ENCODE measurements at places on chromosomes 5 and 9.

DNA sequence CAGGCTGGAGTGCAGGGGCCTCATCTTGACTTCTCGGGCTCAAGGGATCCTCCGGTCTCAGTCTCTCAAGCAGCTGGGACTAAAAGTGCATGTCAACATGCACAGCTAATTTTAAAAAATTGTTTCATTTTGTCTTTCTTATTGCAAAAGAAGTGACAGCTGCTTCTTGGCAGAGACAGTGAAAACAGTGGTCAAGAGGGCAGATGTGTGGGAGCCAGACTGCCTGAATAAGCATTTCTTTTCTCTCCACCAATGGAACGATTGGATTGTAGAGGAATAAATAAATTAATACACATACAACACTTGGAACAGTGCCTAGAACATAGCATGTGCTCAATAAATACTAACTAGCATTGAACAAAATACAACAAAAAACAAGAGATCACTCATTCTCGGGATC, 27.4 kb upstream of the KIF4B start:
- DNase-seq = no peak

- no peak for DNase-seq
Measured at GRCh38 chr5:16679863-16680262, 63.1 kb upstream of the RETREG1 start.

DNA sequence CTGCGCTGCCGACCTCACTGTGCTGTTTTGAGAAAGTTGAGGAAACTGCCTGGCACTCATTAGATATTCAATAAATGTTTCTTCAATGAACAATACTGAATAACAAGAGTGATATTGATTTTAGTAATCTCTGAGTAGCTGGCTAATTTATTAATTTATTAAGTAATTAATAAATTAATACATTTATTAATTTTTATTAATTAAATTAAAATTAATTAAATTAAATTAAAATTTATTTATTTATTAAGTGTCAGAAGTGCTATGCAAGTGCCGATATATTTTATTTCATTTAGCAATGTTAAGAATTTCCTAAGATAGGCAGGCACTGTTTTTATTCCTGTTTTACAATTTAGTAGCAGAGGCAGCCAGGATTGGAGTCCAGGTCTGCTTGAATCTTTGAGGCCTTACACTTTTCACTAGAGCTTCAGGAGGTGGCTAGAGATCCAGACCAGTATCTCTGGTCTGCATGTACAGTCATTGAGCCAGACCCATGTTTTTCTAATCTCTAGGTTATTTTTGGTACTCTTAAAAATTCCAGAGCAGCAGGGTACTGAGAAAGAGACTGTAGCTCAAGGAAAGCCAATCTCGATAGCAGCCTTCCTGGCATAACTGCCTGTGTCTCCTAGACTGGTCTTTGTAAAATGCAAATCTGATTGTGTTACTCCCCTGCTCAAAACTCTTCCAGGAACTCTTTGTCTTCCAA, 109.2 kb downstream of the ARHGEF28 start:
- DNase-seq = no peak

GRCh38 chr5:31776976-31777651, 138.2 kb downstream of the PDZD2 start:
- no peak for DNase-seq

DNA sequence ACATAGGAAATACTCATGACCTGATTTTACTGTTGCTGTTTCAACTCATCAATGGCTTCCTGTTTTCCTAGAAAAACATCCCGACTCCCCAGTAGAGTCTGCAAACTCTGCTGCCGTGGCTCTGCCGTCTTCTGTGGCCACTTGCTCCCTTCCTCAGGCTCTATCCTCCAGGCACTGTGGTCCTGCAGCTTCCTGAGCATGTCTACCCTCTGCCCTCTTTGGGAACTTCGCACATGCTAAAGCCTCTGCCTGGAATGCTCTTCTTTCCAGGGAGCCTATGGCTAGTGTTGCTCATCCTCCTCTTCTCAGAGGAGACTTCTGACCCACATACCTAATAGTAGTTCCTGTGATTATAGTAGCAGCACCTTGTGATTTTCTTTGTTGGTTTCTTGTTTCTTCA, 256.9 kb downstream of the MAN2A1 start:
- no peak for DNase-seq

GRCh38 chr9:126062158-126062886, 264.3 kb upstream of the MVB12B start:
- no peak for DNase-seq

- DNase-seq = peak; percentile 8
Measured at GRCh38 chr9:19180991-19181390, 49.5 kb upstream of the DENND4C start.

DNA sequence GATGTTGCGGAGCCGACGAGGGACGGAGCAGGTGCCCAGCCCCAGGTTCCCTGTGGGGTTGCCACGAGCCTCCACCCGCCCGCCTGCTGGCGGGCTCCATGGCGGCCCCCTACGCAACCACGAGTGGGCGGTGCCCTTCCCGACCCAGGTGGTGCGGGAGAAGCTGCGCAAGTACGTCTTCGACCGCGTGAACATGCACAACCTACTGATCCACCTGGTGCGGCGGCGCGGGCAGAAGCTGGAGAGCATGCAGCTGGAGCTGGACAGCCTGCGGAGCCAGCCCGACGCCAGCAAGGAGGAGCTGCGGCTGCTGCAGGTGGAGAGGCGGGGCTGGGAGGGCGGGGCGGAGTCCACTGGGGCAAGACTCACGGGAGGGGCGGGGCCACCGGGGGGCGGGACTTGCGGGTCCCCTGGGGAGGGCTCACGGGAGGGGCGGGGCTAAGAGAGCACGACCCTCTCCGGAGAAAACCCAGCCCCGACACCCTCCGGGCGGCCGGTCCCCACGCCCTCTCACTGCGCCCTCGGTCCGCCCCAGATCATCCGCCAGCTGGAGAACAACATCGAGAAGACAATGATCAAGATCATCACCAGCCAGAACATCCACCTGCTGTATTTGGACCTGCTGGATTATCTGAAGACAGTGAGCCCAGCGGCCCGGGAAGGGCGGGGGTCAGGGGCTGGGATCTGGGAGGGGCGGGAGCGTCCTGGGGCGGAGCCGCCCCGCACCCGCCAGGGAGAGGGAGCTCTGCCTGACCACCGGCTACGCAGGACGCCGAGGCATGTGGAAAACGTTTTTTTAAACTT, 3.9 kb downstream of the CCDC183 start:
- peak; percentile 88 for DNase-seq

GRCh38 chr5:53405396-53405795, 75.0 kb upstream of the FST start:
- no peak for DNase-seq

GRCh38 chr5:120527251-120527650, 63.2 kb downstream of the PRR16 start:
- no peak for DNase-seq

GRCh38 chr9:125926936-125927335, 179.8 kb downstream of the PBX3 start:
- DNase-seq = no peak

DNA sequence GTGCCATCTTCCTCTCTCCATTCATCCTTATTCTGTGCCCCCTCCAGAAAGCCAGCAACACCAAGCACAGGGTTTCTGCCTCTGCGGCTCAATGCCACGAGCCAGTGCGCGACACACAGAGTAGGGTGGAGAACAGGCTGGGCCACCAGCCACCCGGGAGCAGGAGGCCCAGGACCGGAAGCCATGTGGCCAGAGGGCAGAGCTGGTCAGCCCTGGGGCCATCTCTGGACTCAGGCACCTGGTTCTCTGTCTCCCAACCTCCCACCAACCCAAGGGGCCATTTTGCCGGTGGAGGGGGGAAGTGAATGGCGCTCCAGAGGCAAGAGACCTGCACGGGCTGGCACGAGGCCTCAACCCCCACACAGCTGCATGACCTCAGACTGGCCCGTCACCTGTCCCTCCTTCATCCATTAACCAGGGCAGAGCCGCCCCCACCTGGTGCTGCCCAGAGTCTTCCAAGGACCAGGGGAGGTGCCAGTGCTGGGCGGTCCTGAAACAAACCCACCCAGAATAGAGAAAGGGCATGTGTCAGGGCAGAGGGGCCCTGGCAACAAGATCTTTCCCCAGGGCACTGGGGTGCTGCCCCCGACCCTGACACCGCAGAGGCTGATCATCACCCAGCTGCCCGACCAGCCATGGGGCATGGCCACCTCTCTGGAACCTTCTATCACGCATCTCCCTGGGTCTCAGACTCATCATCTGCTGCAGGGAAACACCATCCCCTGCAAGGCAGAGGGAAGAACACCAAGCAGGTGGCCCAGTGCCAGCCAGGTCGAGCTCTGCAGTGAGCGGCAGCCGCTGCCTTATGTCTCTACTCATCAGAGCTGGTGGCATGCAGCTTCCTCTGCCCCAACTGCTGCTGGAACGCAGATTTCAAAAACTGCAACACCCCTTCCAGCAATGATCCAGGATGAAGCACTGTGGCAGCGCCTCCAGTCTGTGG, 11.9 kb downstream of the VAV2 start:
- DNase-seq = no peak

DNA sequence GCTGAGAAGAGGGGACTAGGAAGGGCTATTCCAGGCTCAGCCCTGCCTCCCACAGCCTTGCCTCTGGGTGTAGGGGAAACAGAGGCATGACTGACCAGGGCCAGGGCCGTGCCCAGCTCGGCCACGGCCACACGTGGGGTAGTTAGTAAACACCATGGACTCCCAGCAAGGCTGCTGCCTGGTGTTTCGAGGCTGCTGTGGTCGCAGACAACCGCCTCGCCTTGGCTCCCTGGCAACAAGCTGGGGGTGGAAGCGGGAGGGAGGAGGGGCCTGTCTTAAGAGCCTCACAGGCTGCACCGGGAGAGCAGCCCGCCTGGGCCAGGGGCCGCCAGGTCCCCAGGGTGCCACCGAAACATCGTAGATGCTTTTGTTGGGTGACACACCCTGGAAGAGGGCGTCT, 90.2 kb upstream of the CACNA1B start:
- DNase-seq = no peak
